Stimulated activated CD4-positive, alpha-beta T cell treated with anti-CD3 and anti-CD28 coated beads, TNF-alpha, amount 100 ng/mL, for 24 hours (primary cell): ENCODE measurements at places on chromosomes 3 and 15.

- no peak for DNase-seq
Measured at GRCh38 chr3:150868282-150868681, 37.0 kb downstream of the MINDY4B start.

DNA sequence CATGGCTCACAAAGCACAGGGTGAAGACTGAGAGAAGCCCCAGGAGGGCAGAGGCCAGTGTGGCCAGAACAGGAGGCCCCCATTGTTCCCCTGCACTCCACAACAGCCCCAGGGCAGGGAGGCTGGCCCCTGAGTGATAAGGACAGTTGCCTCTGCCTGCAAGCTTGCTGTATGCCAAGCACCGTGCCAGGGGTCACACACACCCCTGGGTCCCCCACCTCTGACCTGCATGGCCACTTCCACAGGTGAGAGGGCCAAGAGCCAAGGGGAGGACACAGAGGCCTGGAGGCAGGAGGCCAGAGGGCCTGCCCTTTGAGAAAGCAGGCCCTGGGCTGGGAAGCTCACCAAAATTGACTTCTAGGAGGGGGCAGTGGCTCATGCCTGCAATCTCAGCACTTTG is 23.7 kb downstream of the ATRIP start:
- DNase-seq = no peak

DNA sequence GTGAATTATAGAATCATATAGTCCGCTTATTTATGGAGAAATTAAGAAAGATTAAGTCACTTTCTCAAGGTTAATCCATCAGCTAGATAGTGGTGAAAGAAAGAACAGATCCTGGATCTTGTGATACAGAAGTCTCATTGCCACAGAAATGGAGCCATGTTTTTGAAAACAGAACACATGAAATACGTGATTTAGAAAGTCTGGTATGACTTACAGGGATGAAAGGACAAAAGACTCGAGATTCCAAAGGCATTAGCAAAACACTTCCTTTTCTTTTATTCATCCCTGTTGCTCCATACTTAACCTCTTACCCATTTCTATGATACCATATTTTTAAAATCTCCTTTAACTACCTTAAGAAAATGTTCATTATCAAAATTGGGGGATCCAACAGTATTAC is 40.0 kb upstream of the TEX9 start:
- no peak for DNase-seq

DNA sequence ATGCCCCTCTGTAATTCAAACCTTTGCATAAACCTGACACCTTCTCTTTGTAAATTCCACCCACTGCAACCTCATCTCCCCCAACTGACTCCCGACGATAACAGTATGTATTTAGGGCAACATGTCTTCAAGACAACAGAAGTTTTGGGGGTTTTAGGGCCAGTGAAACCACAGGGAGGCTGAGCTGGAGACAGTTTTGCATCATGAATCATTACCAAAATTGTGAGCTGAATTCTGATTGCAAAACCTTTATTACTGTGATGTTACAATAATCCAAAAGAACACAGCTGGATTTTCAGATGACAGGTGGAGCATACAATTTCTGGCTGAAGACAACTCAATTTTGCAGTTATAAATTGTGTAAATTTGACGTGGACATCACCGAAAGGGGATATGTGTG is 281.3 kb upstream of the TTC14 start:
- no peak for DNase-seq

- DNase-seq = no peak
Measured at GRCh38 chr15:100695048-100695447, 92.7 kb downstream of the ASB7 start.

DNA sequence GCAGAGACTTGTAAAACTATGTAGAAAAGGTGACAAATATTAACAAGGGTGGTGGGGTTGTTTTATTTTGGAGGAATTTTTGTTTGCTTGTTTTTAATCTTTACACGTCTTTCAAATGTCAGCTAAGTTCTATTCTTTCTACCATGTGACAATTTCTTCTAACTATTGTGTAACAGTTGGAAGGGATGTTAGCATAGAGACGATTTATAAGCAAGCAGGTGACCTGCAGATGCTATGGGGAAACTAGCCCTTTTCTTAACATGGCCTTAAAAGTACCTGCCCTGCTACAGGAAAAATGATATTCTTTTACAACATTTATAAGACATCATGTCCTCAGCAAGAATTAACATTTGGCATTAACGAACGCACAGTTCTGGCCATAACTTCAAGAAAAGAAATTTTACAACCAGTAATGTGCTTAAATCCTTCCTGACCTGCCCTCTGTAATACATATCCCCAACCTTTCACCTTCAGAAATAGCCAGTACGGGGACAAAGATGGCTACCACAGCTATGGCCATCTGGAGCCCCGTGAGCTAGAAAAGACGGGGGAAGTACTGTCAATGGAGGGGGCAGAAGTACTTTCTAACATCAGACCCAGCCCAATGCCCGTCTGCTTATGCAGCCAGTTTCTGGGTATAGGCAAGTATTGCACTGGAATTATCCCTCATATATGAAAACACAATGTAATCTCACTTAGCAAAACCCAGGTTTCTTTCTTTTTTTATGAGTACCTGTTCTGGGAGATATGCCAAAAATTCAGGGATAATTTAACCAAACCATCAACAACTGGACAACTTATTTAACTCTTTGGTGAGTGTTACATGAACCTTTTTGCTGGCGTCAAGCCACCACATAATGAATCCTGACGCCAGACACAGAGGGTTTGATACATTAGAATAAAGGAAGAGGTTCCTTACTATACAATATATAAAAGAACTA is 67.7 kb upstream of the NR2F2 start:
- DNase-seq = no peak

DNA sequence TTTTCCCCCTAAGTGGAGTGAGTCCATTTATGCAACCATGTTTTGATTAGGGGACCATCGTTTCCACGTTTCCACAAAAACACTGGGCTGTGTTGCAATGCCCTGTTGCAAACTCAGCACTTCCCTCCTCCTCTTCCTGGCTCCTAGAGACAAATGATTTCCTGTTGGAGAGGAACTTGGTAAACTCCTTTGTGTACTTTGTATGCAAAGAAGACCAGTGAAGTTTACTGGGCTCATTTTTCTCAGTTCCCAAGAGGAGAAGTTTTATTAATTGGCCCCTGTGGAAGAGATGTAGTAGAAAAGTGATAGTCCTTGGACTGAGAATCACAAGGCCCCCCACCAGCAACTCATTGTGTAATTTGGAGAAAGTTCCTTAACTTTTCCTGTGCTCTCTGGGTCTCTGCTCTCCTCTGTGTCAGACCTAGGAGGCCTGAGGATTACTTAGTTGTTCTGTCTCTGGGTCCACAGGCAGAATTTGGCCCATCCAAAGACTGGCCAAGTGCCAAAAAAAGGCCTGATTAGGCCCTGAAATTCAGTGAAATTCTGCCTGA is 95.0 kb downstream of the ATG7 start:
- no peak for DNase-seq

GRCh38 chr15:35167675-35168074 is 82.6 kb upstream of the NANOGP8 start:
- DNase-seq = no peak

DNA sequence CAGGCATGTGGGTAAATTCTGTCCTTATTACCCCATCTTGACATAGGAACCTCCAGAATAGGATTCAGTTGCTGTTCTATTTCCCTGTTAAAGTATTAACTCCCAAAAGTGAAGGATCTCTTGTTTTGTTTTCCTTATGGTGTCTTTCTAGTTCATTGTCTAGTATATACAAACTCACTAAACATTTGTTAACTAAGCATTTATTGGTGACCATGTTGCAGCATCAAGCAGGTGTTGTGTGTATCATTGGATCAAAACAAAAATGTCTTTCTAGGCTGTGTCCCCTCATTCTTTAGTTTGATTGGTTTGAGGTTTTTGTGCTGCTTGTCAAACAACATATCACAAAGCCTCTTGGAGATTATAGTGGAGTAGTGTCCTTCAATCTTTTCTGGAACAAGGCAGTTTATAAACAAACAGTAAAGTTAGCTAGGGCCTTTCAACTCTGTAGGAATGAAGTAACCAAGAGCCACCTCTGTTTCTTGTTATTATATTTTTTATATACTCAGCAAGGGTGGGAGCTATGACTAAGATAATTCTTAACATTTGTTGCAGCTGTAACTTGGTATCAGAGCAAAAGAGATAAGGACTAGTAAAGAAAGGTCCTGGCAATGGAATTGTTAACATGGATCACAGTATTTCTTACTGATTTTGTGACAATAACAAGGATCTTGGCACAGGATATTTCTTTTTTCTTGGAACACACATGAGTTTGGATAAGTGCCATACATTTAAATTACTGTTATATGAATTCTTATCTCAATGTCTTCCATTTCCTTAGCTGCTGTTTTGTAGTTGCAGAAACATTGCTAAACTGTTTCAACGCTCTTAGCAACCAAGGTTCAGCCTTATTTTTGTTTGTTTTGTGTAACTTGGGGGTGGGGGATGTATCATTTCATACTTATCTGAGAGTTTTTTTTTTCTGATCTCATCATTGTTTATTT is 49.3 kb downstream of the TMOD3 start:
- DNase-seq = no peak

DNA sequence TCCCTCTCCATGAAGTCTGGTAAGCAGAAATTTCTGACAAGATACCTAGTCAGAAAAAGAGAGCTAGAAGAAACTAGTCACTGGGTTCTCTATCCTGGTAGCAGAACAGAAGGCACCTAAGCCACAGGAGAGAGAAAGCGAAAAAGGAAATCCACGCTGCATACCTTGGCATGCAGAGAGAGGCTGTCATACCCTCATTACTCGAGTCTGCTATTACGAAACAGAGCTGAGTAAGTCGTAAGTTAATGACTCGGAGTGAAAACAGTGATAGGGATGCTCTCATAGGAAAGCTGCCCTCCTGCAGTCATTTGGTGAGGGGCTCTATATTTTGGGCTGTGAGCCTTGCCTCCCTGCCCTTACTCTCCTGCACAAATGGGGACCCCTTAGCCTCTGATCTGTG is 16.2 kb downstream of the CLRN1 start:
- DNase-seq = no peak

DNA sequence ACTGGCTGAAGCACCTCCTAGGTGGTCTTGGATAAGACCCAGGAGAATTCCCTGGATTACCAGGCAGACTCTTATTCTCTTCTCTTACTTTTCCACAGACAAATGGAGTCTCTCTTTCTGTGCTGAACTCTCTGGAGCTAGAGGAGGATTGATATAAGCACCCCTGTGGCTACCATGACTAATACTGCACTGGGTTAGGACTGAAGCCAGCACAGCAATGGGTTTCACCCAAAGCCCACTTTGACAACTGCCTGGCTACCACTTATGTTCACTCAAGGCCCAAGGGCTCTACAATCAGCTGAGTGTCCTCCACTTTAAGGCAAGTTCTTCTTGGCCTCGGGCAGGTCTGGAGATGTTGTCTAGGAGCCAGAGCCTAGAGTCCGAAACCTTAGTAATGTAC is 225.5 kb downstream of the DIPK2A start:
- no peak for DNase-seq

DNA sequence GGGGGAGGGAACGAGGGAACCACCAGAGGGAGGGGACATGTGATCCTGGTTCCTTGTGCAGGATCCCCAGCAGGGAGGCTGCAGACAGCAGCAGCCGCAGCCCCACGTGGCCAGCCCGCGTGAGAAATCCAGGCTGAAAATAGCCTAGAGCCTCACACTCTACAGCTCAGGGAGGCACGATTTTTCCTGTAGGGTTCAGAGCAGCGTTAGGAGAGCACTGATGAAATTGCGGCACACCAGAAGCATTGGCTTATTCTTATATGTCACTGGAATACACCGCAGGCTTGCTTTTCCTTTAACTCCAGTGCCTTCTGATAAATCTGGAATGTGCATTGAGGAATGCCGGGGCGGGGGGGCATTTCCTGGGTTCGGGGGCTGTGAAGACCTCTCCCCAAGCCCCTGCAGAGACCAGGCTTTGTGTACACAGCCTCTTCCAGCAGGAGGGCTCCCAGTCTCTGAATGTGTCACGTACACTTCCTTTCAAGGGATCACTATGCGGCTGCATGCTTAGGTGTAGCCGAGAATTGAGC is 193.0 kb downstream of the ATP10A start:
- no peak for DNase-seq

- DNase-seq = no peak
Measured at GRCh38 chr3:56347219-56347871, 120.9 kb downstream of the ERC2 start.

GRCh38 chr3:180705619-180706018 is 26.3 kb upstream of the CCDC39 start:
- DNase-seq = no peak

DNA sequence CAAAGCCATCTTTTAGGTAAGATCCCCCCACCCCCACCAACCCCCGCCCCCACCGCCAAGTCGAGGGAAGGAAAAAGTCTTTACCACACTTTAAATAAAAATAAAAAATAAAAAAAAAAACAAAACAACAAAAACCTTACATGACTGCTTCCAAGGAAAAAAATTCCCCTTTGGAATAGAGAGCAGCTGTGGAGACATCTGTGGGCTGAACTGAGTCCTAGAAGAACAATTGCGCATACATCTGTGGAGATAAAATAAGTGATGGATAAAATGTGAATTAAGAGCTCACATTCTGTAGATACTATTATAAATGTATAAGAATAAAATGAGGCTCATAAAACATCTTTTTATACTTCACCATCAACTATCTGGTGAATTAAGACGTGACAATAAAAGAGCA is 601.7 kb upstream of the AGTR1 start:
- DNase-seq = no peak

DNA sequence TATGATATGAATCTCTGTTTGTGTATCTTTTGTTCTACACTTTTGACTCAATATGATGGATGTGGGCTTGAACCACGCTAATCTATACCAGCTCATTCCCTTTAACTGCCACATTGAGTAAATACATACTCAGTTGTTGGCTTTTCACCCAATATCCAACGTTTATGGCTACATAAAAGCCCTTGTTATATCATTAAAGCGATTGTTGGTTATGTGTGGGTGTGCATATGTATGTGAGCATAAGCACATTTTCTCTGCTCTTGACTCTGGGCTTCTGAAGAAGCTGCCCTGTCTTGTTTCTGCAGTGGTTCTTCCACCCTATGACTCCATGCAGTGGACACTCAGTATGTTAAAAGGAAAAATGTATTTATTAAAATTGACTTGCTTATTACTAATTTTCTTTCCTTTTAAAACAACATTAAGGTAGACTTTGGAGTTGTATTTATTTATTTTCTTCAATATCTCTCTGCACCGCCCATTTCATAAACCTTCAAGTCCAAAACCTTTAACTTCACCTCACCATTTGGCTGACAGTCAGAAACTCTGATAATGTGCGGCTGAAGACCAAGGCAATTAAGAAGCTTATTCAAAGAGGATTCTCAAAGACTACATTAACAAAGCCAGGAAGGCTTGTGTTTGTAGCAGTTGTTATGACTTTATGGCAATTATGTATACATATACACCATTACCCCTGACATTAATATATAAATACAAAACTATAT is 156.1 kb downstream of the THRB start:
- no peak for DNase-seq

DNA sequence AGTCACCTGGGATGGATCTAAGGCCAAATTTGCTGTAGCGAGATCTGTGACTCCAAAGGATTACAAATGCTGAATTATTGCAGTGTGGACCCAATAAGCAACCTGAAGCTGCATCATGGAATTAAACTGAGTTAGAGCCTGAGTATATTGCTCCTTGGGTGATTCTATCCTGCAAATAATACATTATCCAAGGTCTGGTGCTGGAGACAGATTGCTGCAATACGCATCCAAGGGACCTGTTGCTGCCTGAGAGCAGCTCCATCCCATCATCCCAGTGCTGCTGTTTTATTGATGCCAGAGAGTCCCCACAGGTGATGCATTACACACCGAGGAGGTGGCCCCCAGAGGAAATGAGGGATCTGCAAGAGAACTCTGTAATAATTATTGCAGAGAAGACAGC is 31.6 kb upstream of the PCSK6 start:
- DNase-seq = no peak

GRCh38 chr15:66850996-66851310 is 148.9 kb downstream of the SMAD6 start:
- DNase-seq = no peak
